Mammary epithelial cell (primary cell): ENCODE measurements at places on chromosomes 7 and 10. TPM values are rescaled to one million over a fixed set of nuclear protein-coding genes. Genes with fewer than 3 reads are reported as not detected.

The VOPP1 gene
- 39.8 and 65.3 TPM in 2 replicates for total RNA-seq

The HTR5A gene
- total RNA-seq = not detected in 2 replicates

The EGR2 gene
- total RNA-seq = 1.2 TPM

The NUTM2E gene
- 0.16 TPM in 1 of 2 replicates, not detected in the other for total RNA-seq

The AGAP5 gene
- total RNA-seq = 3.3 TPM

The FAM25G gene
- 2.9 and 4.1 TPM in 2 replicates for total RNA-seq

The CALHM3 gene
- not detected in 2 replicates for total RNA-seq

The SPAM1 gene
- total RNA-seq = not detected in 2 replicates

The PON1 gene
- total RNA-seq = not detected in 2 replicates

The LIPJ gene
- total RNA-seq = not detected in 2 replicates

The SFXN2 gene
- 8.4 and 10.9 TPM in 2 replicates for total RNA-seq

The FBXO24 gene
- 0.17 TPM for total RNA-seq

The CALML3 gene
- total RNA-seq = 327 and 704 TPM in 2 replicates

The C7orf57 gene
- 2.0 and 2.6 TPM in 2 replicates for total RNA-seq

The TSPAN14 gene
- total RNA-seq = 93.6 and 102 TPM in 2 replicates

The REEP3 gene
- total RNA-seq = 80.4 TPM

The CYP3A7 gene
- not detected in 2 replicates for total RNA-seq

The SOSTDC1 gene
- total RNA-seq = 0.73 TPM in 1 of 2 replicates, not detected in the other

The CHRM2 gene
- not detected for total RNA-seq

The MMD2 gene
- not detected for total RNA-seq

The SLC13A1 gene
- total RNA-seq = not detected

The INSIG1 gene
- total RNA-seq = 30.0 and 64.8 TPM in 2 replicates

The PPP1R3C gene
- total RNA-seq = 0.49 and 0.61 TPM in 2 replicates

The HKDC1 gene
- under 0.01 TPM for total RNA-seq

The SLC26A3 gene
- not detected in 2 replicates for total RNA-seq

The GDF2 gene
- not detected in 2 replicates for total RNA-seq

The CLCN1 gene
- total RNA-seq = under 0.01 TPM

The IFIT1 gene
- total RNA-seq = 0.50 TPM

The NRP1 gene
- total RNA-seq = 226 and 244 TPM in 2 replicates

The DGKI gene
- 1.5 TPM for total RNA-seq

The PRSS58 gene
- not detected for total RNA-seq

The NEUROG3 gene
- total RNA-seq = not detected in 2 replicates

The NUTM2B gene
- 0.47 and 0.51 TPM in 2 replicates for total RNA-seq

The SEMA3C gene
- total RNA-seq = 312 and 322 TPM in 2 replicates

The PON2 gene
- 53.1 and 61.2 TPM in 2 replicates for total RNA-seq

The TBRG4 gene
- total RNA-seq = 68.8 TPM

The PDE1C gene
- total RNA-seq = 109 TPM

The STARD3NL gene
- total RNA-seq = 32.2 TPM

The ACSM6 gene
- total RNA-seq = not detected in 2 replicates

The ASIC3 gene
- total RNA-seq = 0.33 TPM

The SFRP4 gene
- total RNA-seq = not detected in 2 replicates

The CASP7 gene
- 6.4 and 14.3 TPM in 2 replicates for total RNA-seq

The NANOS1 gene
- 9.8 TPM for total RNA-seq

The LRGUK gene
- 0.21 TPM in 1 of 2 replicates, not detected in the other for total RNA-seq

The NPTX2 gene
- total RNA-seq = 0.21 TPM in 1 of 2 replicates, not detected in the other

The INSYN2A gene
- total RNA-seq = 0.17 TPM

The TAS2R41 gene
- total RNA-seq = not detected

The UBTD1 gene
- total RNA-seq = 17.4 and 21.4 TPM in 2 replicates

The INMT gene
- not detected for total RNA-seq

The ANKRD30A gene
- not detected for total RNA-seq

The SLC26A4 gene
- total RNA-seq = 0.17 TPM

The ASB10 gene
- not detected for total RNA-seq

The CRHR2 gene
- total RNA-seq = not detected

The ITGA8 gene
- not detected in 2 replicates for total RNA-seq

The C10orf62 gene
- not detected for total RNA-seq

The MYPN gene
- total RNA-seq = 3.0 TPM

The GSAP gene
- total RNA-seq = 7.9 and 11.7 TPM in 2 replicates
